ENCODE measurements at places on chromosomes 6 and 20.

DNA sequence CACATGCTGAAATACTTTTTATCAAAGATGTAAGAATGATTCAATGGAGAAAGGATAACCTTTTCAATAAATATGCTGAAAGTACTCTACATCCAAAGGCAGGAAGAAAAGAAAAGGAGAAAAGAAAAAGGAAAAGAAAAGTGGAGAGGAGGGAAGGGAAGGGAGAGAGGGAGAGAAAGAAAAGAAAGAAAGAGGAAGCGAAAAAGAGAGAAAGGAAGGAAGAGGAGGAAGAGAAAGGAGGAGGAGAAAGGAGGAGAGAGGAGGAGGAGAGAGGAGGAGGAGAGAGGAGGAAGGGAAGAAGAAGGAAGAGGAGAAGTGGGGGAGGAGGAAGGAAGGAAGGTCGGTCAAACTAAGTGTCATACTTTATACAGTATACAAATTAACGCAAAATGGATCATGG lies 297.4 kb upstream of the HSF2 start:
- no peak for DNase-seq

DNA sequence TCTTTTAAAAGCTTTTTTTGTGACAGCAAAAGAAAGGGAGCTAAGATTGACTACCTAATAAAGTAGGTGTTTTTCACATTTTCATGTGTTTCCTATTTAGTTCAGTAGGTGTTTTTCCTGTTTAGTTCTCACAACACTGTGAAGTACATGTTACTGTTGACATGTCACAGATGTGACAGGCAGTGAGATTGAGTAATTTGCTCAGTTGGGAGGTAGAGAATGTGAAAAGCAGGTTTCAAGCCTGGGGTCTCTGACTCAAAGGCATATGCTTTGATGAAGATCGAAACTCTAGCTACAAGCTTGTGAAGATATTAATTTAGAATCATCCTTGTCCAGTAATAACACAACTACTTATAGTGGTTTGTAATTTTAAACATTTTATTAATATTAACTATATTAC lies 43.1 kb downstream of the SLX4IP start:
- no peak for DNase-seq

DNA sequence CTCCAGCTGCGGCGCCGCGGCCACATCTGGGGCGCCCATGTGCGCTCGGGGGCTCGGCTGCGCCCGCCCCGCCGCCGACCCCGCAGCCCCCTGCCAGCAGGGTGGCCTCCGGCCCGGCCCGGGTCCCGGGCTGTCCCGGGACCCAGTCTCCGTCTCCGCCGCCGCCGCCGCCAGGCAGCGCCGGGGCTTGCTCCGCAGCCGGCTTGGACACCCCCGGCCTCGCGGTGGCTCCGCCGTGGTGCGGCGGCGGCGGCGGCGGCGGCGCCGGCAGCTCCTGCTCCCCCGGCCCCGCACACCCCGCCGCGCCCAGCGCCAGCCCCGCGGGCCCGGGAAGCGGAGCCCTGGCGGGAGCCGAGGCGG lies 219 bp downstream of the ISM1 start:
- no peak for DNase-seq

GRCh38 chr6:129183681-129184301 lies 300.9 kb downstream of the LAMA2 start:
- no peak for DNase-seq
